Lung microvascular endothelial cell (primary cell): ENCODE measurements at places on chromosomes 13 and 19.

GRCh38 chr13:92354583-92354982 is 872.0 kb upstream of the GPC6 start:
- no peak for DNase-seq

- DNase-seq = peak; percentile 91
Measured at GRCh38 chr19:37334179-37335071, 36.5 kb upstream of the ZNF527 start.

- no peak for DNase-seq
Measured at GRCh38 chr13:34751492-34751891, 190.6 kb upstream of the NBEA start.

GRCh38 chr13:50635504-50635903 is 208.0 kb downstream of the DLEU7 start:
- DNase-seq = no peak

DNA sequence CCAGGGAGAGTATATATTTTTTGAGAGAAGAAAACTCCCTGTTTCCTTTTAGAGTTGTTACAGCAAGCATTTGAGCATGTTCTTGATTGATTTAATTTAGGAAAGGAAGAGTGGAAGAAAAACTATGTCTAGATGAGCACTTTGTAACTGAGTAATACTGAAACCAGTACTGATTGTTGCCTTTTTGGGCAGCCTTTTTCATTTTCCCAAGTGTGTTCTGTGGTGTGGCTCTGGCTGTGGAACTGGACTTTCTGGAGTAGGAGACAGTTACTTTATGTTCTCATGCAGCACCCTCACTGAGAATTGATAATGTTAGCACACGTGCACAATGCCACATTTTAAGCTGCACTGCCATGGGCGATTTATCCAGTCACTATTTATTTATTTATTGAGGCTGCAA is 211.5 kb downstream of the LMO7 start:
- DNase-seq = no peak

- DNase-seq = no peak
Measured at GRCh38 chr19:51714848-51715247, 8.9 kb downstream of the HAS1 start.

GRCh38 chr19:29662278-29662603 is 3.0 kb upstream of the PLEKHF1 start:
- no peak for DNase-seq

- DNase-seq = no peak
Measured at GRCh38 chr19:45897261-45897812, 5.1 kb downstream of the MYPOP start.

DNA sequence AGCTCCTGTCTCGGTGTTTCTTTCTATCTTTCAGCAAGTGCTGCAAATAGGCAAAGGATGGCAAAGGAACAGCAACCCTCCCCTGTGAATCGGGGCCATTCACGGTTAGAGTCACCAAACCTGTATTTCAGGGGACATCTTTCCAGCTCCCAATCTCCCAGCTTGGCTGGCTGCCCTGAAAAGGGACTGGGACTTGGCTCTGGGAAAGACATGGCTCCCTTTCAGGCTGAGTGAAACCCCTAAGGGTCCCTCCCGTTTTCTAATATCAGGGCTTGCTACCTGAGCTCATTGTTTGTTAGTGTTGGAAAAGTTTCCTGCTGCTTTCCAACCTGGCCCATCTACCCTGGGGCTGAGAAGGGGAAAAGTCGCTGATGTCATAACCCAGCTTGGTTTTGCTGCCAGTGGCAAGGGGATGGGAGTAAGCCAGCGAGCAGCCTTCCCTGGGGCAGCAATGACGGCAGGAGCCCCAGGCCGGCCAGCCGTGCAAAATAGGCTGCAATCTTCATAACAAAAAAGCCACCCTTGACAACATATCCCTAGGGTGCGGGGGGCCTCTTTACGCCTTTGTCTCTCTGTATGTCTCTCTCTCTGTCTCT is 29.9 kb downstream of the SERP2 start:
- no peak for DNase-seq

DNA sequence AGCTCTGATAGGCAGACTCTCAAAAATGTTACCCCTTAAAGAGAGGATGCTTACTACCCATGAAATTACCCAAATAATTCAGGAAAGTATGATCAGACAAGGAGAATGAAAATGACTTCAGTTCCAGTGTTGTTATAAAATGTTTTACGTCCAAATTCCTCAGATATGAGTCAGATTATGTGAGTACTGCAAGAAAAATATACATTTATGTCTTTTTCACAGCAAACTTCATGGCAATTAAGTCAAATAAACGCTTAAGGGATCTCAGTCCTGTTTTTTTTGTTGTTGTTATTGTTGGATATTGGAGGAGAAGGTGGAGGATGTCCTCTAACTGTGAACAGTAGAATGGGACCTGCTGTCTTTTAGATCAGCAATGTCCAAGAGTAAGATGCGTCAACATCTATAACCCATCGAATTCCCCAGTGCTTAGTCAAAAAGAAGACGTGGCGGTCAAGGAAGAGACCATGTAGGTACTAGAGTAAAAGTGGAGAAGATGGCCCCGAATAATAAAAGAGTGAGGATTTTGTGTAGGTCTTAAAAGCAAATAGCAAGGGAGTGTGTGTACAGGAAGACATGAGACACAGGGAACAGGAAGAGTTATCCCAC is 215.4 kb upstream of the IRS2 start:
- DNase-seq = peak; percentile 36

DNA sequence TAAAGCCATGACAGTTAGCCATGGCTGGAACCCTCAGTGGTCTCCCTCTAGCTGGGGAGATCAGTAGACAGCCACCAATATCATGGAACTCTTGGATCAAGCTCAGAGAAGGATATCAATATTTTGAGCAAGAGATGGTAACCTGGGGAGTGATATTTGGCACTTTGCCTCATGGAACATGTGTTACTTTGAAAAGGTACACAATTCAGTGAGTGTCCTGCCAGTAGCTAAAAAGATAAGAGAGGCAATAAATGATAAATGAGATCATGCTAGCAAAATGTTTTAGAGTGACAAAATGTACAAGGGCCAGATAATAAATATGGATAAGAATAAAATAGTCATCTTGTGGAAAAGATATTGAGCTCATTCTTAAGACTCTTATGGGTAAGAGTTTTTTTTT is 1618.7 kb downstream of the OLFM4 start:
- DNase-seq = no peak

DNA sequence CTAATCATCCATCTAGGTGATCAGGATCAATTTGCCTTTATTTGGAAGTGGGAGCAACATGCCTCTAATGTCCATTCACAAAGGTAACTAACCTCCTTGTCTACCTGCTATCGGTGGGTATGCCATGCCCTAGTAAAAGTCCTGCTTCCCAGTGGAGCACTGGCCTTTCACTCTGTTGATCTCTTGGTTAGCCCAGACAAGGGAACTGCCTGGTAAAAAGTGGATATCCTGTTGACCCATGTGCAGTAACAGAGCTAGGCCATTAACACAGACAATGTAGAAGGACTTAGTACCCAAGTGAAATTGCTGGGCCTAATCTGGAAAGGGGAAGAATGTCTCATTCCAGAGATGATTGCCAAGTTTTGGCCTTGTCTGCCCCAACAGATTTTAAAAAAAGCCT is 171.5 kb upstream of the CSNK1A1L start:
- no peak for DNase-seq

GRCh38 chr13:61142506-61142905 is 273.1 kb downstream of the PCDH20 start:
- DNase-seq = no peak

GRCh38 chr13:99357941-99358340 is 50.7 kb upstream of the GPR183 start:
- no peak for DNase-seq

- DNase-seq = no peak
Measured at GRCh38 chr13:33958964-33959363, 141.0 kb downstream of the RFC3 start.

DNA sequence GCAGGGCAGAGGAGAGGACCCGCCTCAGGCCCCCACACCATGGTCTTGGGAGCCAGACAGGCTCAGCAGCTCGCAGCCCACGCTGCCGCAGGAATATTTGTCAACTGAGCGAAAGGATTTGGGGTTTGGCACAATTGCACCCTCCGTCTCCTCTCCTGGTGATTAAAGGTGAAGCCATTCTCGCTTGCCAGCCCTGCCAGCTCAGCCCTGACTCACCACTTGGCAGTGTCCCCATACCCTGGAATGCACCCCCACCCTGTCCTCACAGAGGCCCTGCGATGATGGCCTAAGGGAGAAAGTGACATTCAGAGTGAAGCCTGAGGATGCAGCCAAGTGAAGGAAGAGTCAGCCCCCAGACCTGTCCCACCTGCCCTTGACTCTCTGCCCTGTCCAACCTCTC is 18.8 kb downstream of the CYTH2 start:
- peak; percentile 44 for DNase-seq

GRCh38 chr13:67226696-67227095 is 3.4 kb downstream of the PCDH9 start:
- no peak for DNase-seq

DNA sequence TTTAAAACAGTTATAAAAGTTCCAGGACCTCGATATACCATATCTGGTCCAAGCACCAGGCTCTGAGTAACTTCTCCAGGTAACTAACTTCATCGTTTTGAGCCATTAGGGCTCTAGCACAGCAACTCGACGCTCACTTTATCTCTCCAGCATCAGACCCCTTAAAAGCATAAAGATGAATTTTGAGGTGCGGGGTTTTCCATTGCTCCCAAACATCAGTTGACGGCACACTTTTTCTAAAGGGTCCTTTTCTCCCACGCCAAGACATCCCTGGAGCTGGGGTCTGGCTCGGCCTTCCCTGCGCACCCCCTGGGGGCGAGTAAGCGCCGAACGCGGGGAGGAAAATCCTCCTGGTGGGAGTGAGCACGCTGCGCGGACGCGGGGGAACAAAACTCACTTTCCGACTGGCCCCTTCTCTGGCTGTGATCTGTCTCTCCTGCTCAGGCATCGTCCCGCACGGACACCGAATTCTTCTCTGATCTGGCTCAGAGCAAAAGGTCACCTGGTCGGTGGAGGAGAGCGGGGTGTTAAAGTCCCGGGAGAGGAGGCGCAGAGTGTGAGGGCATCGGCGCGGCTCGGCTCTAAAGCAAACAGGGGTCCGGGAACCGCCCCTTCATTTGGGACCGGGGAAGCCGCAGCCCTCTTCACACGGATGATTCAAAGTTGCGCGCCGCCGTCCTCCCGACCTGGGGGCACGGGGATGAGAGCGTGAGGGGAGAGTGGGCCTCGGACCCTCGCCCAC is at the start of gene ATP7B:
TSS of gene ATP7B (minus strand) at position 561 of the 742 bp plus-strand sequence. CDS start at position 448, 113 bp downstream.
- DNase-seq = peak; percentile 16

DNA sequence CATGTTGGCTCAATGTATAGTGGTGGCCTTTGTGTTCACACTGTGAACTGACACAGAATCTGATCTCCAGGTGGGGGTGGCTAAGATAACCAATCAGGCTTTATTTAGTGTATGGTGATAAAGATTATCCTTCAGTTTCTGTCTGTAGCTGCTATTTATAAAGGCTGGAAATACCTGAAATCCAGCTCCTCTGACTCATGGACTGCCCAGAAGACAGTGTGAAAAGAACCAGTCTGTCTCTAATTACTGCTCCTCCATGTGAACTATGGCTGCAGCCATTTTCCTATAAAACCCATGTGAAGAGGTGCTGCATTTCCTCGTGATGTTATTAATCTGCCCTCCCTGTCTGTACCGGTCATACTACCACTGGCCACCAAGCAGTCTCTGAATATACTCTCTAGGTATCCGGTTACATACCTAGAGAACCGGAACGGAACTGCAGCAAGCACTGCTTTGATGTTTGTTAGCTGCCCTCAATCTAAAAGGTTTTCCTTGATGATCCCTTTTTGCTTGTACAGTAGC is 238.0 kb downstream of the LHFPL6 start:
- no peak for DNase-seq
